Renal pelvis (tissue), 12 donors: ENCODE measurements at places on chromosomes 5 and 9. TPM values are rescaled to one million over a fixed set of nuclear protein-coding genes. Genes with fewer than 3 reads are reported as not detected.

DNA sequence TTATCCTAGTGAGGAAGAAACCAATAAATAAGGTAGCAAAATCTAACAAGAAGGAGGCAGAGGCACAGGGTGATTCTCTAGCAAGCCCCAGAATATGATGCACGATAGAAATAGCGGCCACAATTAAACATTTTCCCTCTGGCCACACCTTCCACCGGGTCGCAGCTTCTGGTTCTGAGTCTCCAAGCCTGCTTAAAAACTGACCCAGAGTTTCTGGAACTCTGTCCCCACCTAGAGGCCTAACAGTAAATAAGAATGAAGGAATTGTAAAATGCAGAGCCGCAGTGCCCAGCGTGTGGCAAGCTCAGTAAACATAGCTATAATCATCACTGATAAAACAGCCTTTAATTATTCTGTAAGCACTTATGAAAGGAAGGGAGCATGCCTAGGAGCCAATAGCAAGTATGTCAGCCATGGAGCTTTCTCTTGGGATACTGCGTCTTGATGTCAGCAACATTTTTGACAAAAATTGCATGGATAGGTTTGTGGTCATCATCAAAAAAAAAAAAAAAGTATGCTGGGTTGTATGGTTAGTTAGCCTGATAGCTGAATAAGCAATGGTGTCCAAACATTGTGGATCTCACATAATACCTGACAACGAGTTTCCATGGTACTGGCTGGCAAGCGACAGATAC is 465.5 kb downstream of the DNAH5 start:
- peak; percentile 27 for DNase-seq

- DNase-seq: no peak
These were observed 31.0 kb upstream of the PHF24 start for GRCh38 chr9:34927061-34927460.

DNA sequence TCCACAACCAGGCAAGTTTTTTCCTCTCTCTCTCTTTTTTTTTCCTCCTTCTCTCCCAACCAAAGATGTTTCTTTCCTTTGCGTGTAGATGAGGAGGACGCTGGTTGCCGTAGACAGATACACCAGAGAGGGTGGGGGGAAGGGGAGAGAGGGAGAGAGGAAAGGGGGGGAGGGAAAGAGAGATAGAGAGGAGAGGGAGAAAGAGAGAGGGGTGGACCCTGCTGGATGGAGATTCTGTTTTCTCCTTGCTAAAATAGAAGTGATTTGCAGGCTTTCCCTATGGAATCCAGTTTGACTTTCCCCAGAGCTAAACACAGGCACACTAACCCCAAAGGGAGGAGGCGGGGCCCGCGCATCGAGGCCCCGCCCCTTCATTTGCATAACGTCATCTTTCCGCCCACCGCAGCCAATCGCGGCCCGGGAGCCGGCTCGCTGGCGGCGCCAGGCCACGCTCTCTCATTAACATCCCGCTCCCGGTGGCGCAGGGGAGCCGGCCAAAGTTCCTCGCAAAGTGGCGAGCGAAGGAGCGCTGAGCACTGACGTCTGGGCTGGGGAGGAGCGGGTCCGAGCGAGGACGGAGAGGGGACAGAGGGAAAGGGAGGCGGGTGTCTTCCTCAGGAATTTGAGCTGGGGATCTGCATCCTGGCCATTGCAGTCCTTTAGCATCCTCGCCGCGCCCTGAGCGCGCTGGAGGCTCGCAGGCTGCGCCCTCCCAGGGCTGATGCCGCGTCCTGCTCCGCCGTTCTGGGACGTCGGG is 487 bp upstream of the EBF1 start:
- DNase-seq: peak; percentile 95

DNA sequence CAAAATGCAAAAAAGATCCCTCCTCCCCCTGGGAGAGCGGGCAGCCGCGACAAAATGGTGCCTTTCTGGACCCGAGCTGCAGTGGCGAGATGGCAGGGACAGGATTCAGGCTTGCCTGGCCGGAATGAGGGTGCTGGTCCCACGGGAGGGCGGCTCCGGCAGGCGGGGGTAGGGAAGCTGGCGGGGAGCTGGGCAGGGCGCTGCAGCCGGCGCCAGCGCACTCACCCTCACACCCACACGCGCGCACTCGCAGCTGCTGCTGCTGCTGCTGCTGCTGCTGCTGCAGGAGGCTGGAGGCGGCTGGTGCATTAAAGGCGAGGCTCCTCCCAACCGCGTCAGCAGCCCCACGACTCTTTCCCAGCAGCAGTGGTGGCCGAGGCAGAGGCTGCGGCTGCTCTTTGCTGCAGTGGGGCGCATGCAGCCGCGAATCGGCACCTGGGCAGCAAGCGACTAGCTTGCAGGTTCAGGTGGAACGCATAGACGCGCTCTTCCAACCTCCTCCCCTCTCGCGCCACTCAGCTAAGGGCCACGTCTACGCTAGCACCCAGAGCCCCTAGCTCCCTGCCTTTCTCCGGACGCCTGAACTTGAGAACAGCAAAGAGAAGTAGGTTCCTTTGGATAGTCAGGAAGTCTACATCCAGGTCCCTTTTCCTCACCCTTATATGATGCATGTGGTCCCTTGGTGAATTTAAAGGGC is at the start of gene PPP2R2B:
TSS of gene PPP2R2B (minus strand) at position 282 of the 697 bp plus-strand sequence.
- peak; percentile 38 for DNase-seq

Gene ADAMTS16
- 80.2 TPM for polyA plus RNA-seq

Gene TMEM252
- 8.4 TPM for polyA plus RNA-seq

Gene ANKRD55
- polyA plus RNA-seq: 2.0 TPM

GRCh38 chr9:81578606-81579005 is 110.7 kb downstream of the TLE1 start:
- DNase-seq: no peak

GRCh38 chr9:28136113-28136512 is 562.8 kb upstream of the C9orf72 start:
- DNase-seq: no peak

Gene FOXD4L6
- not detected for polyA plus RNA-seq

GRCh38 chr5:105767267-105767666 is 1903.5 kb downstream of the EFNA5 start:
- DNase-seq: no peak

Gene DMRTA1
- polyA plus RNA-seq: 1.1 TPM

- DNase-seq: no peak
These were observed 16.8 kb upstream of the PHYKPL start for GRCh38 chr5:178249191-178249989.

DNA sequence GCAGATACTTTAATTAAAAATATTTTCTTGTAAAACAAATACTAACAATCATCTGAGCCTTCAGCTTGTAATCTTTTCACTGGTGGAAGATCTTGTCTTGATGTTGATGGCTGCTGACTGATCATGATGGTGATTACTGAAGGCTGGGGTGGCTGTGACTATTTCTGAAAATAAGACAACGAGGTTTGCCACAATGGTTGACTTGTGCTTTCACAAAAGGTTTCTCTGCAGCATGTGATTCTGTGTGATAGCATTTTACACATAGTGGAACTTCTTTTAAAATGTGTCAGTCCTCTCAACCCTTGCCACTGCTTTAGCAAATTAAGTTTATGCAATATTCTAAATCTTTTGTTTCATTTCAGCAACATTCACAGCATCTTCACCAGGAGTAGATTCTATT is 461.0 kb downstream of the CCDC171 start:
- no peak for DNase-seq

Gene PKD2L2
- polyA plus RNA-seq: 0.53 TPM

GRCh38 chr9:18726546-18726945 is 252.6 kb downstream of the ADAMTSL1 start:
- DNase-seq: no peak

- no peak for DNase-seq
These were observed 47.0 kb downstream of the KLF9 start for GRCh38 chr9:70367305-70367930.

Gene CHSY3
- 4.2 TPM for polyA plus RNA-seq

DNA sequence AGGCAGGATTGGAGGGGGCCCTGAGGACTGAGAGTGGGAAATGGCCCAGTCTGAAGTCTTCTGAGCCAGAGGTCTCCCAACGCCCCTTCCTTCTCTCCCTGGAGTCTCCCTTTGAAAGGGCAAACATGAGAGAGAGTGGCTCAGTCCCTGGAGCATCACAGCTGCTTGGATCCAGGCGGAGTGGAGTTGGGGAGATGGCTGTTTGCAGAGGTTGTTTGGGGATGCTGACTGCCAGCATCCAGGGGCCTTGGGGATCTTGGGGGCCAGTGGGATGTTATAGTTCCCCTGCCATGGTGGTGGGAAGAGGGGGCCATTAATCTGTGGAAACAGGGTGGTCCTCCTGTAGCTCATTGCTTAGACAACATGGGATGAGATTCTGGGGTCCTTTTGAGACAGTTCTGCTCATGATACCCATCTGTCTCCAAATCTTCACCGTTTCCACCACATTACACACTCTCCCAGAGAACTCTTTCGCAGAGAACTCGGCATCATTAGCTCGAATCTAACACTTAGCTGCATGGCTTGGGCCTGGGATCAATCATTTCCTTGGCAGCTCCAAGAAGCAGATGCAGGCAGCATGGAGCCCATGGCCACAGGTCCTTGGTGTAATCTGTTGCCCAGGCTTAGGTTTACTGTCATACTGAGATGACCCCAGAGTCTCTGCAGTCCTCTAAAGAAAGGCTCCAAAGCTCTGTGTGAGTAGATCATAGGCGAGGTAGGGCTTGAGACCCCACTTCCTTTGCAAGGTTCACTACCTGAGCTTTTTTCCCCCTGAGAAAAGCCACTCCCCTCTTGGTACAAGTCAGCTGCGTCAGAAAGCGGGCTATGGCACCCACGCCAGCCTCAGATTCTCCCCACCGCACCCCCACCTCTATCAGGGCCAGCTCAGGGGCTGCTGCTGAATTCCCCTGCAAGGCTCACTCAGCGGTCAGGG is 54.4 kb upstream of the SH3PXD2B start:
- no peak for DNase-seq

- no peak for DNase-seq
These were observed 55.7 kb downstream of the VCAN start for GRCh38 chr5:83527221-83527620.

GRCh38 chr5:150556859-150557508 is 49.1 kb downstream of the NDST1 start:
- no peak for DNase-seq

Gene HAVCR1
- 2.7 TPM for polyA plus RNA-seq

Gene CENPK
- polyA plus RNA-seq: 39.1 TPM

DNA sequence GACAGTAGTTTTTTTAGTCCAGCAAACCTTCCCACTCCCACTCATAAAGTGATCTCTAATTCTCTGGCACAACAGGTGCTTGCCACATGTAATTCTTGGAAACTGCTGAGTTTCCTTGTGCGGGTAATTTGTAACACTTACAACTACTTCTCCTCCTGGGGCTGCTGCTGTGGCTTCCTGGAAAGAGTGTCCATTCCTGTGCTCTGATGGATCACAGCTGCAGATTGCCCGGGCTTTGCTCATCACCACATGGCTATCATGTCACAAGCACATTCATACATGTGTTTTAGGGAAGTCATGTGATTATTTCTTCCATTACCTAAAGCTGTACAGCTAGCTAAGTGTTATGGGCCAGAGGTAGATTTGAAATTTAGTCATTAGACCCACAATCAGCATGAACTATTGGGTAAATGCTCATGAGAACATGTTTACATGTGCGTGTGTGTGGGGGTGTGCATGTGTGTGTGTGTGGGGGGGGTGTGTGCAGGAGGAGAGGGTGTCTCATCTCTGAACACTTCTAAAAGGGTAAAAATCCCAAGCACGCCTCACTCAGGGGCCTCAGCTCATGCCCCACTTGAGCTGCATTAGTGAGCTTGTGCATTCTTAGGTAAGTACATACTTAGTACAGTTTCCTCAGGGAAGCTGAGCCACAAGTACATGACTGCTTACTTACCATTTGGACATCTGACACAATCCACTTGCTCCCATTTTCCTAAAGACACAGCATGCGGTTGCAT is 118.1 kb upstream of the CCDC112 start:
- DNase-seq: peak; percentile 14

Gene QRFP
- 0.58 TPM for polyA plus RNA-seq

Gene HABP4
- 22.2 TPM for polyA plus RNA-seq

DNA sequence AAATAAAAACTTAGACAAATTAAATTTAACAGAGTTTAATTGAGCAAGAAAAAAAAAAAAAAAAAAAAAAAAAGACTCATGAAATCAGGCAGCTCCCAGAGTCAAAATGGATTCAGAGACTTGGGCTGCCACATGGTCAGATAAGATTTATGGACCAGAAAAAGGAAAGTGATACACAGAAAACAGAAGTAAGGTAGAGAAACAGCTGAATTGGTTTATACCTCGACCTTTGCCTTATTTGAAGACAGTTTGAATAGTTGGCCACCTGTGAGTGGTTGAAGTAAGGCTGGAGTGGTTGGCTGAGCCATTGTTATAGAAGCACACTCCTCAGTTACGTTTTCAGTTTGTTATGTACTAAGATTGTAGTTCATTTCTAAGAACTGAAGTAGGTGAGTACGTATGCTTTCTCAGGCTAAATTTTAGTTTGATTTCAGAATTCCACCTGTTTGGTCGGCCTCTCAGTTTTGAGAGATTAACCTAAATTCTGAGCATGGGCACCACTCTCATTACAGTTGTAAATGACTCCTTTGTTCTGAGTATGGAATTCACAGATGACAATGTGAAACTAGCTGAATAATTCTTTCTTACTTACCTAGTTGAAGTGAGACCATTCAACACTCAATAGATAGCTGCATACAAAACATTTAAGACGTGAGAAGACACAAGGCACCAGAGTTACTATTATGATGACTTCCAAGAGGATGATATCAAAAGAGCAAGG is 149.0 kb downstream of the AOPEP start:
- no peak for DNase-seq

DNA sequence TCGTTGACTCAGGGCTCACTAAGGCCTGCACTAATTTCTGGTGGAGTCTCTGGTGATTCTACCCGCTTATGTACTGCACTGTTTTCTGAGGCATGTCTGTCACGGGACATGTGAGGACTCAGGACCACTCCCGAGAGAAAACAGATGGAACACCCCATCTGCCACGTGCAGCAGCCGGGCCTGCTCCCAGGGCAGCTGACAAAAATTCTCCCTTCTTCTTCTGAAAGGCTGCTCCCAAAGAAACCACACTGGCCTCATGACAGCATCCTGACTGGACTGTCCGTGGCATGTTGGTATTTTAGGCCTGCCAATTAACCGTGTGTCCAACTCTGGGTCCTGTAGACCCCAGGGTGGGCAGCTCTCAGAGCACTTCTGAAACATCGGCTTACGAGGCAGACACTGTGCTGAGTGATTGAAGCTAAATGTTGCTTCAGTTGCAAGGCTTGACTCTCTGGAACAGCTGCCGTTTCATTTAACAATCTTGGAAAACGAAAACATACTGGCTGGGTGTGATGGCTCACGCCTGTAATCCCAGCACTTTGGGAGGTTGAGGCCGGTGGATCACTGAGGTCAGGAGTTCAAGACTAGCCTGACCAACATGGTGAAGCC is 39.0 kb downstream of the FAM240B start:
- DNase-seq: no peak

DNA sequence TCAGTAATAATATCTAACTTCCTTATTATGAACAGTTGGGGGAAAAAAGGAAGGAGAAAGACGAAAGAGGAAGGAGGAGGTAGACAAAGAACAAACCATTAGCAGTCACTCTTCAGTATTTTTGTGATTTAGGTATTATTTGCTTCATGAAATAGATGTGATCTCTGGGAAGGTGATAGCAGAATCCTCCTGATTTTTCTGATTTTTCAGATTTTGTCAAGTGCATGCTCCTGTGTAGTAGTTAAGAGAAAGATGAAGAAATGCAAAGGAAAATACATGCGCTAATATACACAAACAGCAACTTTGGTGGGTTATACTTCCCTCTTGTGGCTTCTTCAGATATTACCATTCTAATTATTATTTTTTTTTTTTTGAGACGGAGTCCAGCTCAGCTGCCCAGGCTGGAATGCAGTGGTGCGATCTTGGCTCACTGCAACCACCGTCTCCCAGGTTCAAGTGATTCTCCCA is 31.6 kb downstream of the LMNB1 start:
- DNase-seq: peak; percentile 24

Gene CNTLN
- 11.8 TPM for polyA plus RNA-seq

- no peak for DNase-seq
These were observed 11.8 kb downstream of the HNRNPAB start for GRCh38 chr5:178216088-178216534.
